GM23338 (cell line): ENCODE measurements at places on chromosomes 2 and 18.

DNA sequence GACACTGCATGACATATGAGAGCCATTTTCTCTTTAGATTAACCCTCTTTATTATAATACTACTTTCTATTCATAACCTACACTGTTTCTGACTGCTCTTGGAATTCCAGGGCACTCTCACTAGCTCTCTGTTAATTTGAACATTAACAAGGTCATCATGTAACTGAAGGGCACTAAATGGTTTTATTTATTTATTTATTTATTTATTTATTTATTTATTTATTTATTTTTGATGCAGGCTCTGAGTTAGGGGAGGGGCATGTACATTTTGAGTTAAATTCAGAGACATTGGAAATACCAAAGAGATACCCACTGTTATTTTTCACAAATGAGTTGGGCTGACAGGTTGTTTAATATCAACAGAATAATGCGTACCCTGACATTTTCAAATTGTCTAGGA is 1038.7 kb upstream of the NRXN1 start:
- no peak for DNase-seq

DNA sequence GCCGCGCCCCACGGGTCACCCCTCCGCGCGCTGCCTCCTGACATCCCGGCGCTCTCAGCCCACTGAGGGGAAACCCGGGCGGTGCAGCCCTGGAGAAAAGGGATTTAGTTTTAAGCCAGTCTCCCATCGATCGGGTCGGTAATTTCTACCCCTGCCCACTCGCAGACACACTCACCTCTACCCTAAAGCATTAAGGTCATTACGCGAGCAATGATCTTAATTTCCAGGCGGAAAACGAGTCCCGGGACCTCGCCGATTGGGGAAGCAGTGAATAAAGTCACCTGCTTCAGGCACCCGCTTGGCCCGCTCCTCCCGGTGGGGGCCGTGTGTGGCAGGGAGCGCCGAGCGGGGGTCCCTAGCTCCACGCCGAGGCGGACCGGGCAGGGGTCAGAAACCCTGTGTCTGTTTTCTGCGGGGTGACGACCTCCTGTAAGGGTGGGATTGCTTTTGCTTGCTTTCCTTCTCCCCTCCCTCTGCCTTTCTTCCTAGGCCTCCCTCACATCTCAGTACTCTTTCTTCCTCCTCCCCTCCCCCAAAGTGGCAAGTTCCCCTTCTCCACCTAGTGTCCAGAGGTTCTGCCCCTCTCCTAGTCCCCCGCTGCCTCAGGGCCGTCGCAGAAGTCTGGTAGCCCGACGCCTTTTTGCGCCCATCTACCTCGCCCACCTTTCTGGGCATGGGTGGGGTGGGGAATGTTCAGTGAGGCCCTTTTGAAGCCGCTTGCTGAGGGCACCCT is 142.6 kb downstream of the MEIS1 start:
- peak; percentile 85 for DNase-seq

- no peak for DNase-seq
Measured at GRCh38 chr2:162929571-162929970, 91.0 kb upstream of the KCNH7 start.

GRCh38 chr2:163778045-163778781 is 42.4 kb upstream of the FIGN start:
- DNase-seq = no peak

DNA sequence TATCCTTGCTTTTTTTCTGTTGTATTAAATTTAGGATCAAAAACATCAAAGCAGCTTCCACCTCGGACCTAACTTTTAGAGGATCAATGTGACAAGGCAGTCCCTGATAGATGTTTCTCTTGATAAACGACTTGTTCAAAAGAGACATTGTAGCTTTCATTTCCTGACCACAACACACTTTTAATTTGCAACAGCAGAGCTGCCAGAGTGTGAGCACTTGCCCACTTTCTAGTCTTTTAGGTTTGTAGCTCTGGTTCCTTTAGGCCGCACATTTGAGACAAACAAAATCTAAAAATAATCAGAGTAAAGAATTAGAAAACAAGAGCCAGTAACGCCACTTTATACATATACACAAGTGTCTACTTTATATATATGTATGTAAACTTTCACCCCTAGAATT is 3.1 kb downstream of the FIGN start:
- DNase-seq = no peak

GRCh38 chr18:54255141-54255540 is 14.2 kb upstream of the POLI start:
- DNase-seq = no peak

- no peak for DNase-seq
Measured at GRCh38 chr18:50911006-50911405, 32.1 kb downstream of the ME2 start.

GRCh38 chr2:240963868-240964703 is 34.3 kb upstream of the SNED1 start:
- no peak for DNase-seq

GRCh38 chr2:20288642-20289340 is 61.9 kb downstream of the PUM2 start:
- DNase-seq = no peak

DNA sequence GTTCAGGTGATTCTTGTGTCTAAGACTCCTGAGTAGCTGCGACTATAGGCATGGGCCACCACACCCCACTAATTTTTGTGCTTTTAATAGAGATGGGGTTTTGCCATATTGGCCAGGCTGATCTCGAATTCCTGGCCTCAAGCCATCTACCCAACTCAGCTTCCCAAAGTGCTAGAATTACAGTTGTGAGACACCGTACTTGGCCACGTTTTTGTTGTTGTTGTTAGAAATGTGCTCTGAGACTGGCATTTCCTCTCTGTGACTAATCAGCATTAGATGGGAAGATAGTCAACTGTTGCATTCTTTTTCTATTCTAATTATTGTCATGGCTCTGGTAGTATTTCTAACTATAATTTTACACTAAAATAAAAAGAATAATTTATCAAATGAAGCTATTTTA is 191.7 kb downstream of the CAMKMT start:
- DNase-seq = no peak

- DNase-seq = peak; percentile 92
Measured at GRCh38 chr2:63849381-63850203, 7.9 kb downstream of the UGP2 start.

- no peak for DNase-seq
Measured at GRCh38 chr18:36519358-36519757, 221.8 kb downstream of the FHOD3 start.

- DNase-seq = no peak
Measured at GRCh38 chr18:8990276-8991031, 112.0 kb upstream of the NDUFV2 start.

DNA sequence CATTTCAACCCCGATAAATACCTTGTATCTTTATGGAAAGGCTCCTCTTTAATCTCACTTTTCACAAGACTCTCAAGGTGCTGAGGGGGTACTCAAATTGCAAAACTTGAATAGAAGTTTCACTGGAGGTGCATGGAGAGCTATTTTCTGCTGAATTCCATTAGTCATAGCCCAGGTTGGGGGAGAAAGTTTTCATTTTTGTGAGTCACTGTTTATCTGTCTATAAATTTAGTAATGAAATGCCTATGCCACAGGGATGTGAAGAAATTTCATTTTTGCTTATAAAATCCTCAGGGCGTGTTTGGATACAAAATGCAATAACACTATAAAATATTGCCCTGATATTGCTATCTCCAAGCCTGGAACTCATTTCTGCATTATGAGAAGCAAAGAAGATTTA is 346.3 kb downstream of the LRATD1 start:
- no peak for DNase-seq

DNA sequence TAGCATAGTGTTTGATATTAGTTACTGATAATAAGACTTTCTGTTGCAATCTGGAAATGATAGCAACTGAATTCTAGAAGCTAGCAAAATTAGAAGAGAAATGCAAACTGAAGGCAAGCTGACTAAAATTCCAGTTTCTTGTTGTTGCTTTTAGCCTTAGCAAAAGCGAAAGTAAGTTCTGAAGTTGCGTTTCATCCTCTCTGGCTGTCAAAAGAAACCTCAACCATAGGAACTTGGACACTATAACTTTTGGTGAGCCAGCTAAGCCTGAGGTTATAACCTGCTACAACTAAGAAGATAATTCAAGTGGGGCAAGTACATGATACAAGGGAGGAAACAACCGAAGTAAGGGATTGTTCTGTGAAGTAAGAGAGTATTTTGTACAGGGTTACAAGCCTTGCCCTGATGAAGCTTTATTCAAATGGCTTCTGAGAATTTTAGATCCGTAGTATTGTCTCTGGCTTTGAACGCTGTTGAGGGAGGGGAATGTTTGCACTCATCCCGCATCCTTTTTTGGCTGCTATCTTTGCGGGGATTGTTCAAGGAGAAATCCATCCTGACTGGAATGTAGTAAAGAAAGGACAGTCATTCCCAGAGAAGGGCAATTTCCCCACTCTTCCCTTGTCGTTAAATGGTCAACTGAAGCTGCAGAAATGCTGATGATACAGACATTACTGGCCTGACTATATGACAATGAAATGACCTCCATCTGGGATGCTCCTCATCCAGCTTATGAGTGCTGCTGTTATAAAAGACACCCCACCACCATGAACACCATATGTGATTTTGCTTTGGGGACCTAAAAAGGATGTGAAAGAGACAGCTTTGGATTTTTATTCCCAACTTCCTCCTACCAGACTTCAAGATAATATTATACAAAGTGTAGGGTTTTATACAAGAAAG is 7.0 kb upstream of the TMX3 start:
- no peak for DNase-seq

GRCh38 chr2:108385411-108386071 is 7.8 kb downstream of the SULT1C4 start:
- DNase-seq = no peak
